Dermis microvascular lymphatic vessel endothelial cell (primary cell): ENCODE measurements at places on chromosomes 3 and 15. TPM values are rescaled to one million over a fixed set of nuclear protein-coding genes. Genes with fewer than 3 reads are reported as not detected.
A peak's percentile ranks its signal among the peaks of the same experiment; 100 is the strongest.

- DNase-seq, result no peak
Measured at GRCh38 chr3:24834442-24834841, 339.8 kb upstream of the THRB start.

SLC12A1 gene
- not detected in 2 replicates for total RNA-seq

DAPK2 gene
- total RNA-seq, result 7.4 and 10.9 TPM in 2 replicates

CYFIP1 gene
- total RNA-seq, result 78.9 and 81.8 TPM in 2 replicates

DNA sequence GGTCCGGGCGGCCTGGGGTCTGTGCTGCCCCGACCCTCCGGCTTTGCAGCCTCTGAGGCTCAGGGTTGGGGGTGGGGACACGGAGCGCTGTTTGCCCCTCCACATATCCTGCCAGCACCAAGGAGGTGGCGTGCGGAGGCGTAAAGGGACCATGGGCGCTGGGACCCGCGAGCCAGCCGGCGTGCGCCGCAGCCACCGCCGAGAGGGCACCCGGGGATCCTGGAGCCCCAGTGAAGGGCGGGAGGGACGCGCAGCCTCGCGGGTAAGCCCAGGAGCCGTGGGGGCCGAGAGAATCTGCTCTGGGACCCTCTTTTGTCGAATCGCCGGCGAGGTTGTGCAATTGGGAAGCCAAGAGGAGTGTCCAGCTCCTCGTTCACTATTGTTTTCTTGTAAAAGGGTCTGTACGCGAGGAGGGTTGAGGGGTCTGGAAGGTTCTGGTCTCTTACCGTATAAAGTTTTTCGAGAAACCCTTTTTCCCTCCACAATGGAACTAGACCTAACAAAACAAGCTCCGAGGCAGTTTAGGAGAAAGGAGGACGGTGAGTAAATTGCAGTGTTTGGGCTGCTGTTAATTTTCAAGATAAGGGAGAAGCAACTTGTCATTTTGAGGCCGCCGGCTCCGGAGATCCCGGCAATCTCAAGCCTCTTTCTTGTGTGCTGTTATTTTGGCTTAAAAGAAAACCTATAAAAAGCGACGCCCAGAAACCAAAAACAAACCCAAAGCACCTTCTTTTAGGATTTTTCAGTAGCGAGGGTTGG lies 29.9 kb upstream of the ST3GAL6 start:
- DNase-seq, result peak; percentile 36

GRCh38 chr15:91863621-91864255 lies 10.2 kb downstream of the SLCO3A1 start:
- DNase-seq, result no peak

RGMA gene
- total RNA-seq, result under 0.01 TPM in 2 replicates

TNIK gene
- 13.9 and 18.9 TPM in 2 replicates for total RNA-seq

LTF gene
- total RNA-seq, result 0.13 and 0.26 TPM in 2 replicates

ERICH6 gene
- under 0.01 TPM in 2 replicates for total RNA-seq

GRCh38 chr15:41581110-41581509 lies 22.1 kb downstream of the TYRO3 start:
- DNase-seq, result no peak

GRCh38 chr3:101886626-101887025 lies 37.3 kb downstream of the NFKBIZ start:
- DNase-seq, result no peak

CPB1 gene
- total RNA-seq, result not detected in 2 replicates

GRCh38 chr3:126488185-126488584 lies 12.5 kb upstream of the ZXDC start:
- no peak for DNase-seq

DNA sequence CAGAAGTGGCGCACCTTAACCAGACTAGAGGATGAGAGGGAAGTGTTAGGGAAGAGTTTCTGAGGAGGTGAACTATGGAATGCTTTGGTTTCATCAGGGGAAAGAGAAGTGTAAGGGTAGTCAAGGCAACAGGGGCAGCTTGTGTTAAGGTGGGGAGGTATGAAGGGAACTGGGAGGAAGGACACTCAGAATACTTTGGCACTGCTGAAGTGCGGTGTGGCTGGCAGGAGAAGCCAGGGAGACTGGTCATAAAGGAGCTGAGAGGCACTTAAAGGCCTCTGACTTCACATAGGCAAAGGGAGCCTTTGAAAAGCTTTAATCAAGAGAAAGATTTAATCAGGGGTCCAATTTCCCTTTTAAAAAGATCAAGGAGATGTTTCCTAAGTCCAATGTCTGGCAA lies 129.0 kb downstream of the ERC2 start:
- no peak for DNase-seq

DNA sequence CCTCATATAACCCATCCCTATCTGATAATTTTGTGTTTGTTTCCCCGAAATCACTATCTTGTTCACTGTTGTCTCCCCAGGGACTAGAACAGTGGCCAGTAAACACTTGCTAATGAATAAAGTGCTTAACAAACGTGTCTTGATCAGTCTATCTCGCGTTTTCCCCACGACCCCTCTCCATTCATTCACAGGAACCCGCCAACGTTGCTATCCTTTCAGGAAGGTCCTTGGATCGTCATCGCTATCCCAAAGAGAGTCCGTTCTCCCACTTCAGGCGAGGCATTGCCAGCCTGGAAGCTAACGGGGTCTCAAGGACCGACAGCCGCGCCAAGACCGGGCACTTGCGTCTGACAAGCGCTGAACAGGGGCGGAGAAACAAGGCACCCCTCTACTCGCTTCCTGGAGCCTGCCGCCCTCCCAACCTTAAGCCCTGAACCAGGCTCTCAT lies 344 bp downstream of the LINS1 start:
- DNase-seq, result no peak

DNA sequence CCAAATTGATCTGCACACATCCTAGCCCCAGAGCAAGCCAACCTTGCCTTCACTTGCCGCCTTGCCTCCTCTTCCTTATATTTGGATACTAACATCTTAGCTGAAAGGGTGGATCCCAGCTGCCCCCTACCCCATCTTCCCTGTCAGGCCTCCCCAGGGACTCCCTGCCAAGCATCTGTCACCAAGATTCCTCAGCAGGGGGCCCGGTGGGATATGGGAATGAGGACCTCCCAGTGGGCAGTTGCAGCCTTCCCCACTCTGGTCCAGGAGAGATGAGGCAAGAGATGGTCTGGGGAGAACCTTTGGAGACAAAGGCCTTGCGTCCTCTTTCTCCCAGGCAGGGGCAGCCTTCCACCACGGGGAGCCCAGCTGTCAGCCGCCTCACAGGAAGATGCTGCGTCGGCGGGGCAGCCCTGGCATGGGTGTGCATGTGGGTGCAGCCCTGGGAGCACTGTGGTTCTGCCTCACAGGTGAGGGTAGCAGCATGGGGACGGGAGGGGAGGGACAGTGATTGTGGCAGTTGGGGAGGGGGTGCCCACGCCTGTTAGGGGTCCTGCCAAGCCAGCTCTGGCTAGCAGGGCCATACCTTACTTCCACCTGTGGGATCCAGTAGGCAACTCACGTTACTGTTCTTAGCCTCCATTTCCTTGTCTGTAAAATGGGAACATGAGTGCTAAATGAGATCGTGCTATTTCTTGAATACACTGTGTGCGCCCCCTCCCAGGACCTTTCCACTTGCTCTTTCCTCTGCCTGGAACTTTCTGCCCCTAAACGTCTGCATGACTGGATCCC lies 15.3 kb downstream of the CD276 start:
- no peak for DNase-seq

DNA sequence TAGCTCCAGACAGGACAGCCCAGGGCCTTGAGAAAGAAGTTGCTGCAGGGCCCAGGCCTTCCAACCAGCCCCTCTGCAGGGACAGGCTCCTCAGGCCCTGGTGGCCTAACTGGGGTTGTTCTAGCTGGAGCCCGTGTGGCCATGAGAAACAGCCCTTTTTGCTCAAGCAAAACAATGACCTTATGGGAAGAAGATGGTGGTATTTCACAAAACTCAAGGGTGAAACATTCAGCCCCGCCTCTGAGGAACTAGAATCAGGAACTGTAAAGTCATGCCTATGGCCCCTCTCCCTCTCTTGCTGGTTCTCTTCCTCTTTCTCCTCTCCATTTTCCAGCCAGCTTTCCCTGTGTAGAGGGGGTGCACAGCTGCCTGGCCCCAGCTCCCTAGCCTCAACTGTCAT lies 273.3 kb downstream of the RPLP1 start:
- DNase-seq, result no peak

GRCh38 chr3:12885583-12885930 lies 44.2 kb upstream of the RPL32 start:
- DNase-seq, result no peak

GRCh38 chr3:117586161-117586560 lies 876.6 kb downstream of the TUSC7 start:
- no peak for DNase-seq

DNA sequence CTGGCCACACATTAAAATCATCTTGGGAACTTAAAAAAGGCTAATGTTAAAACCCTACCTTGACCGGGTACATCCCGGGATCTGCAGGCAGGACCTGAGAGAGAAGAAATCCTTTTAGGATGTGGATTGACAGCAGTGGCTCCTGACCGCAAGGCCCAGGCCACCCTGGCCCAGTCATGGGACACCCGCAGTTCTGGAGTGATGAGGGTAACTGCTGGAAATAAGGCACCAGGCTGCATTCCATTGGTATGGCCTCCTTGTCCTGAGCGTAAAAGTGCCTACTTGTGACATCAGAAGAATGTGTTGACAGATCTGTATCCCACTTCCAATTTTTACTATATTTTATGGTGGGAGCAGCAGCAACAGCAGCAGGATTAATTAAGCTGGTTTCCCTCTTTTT lies 63.4 kb upstream of the GSK3B start:
- DNase-seq, result no peak

- DNase-seq, result no peak
Measured at GRCh38 chr15:27235681-27236080, 264.7 kb downstream of the GABRG3 start.

- DNase-seq, result no peak
Measured at GRCh38 chr3:40187945-40188344, 121.6 kb upstream of the EIF1B start.

NEO1 gene
- 1.9 and 5.3 TPM in 2 replicates for total RNA-seq

DNA sequence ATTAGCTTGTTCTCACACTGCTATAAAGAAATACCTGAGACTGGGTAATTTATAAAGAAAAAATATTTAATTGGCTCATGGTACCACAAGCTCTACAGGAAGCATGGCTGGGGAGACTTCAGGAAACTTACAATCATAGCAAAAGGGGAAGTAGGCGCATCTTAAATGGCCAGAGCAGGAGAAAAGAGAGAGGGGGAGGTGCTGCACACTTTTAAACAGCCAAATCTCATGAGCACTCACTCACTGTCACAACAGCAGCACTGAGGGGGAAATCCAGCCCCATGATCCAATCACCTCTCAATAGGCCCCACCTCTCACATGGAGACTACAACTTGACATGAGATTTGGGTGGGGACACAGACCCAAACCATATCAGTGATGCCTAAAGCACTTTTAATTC lies 82.5 kb downstream of the DCLK3 start:
- DNase-seq, result no peak

GRCh38 chr3:179610066-179610465 lies 5.5 kb downstream of the NDUFB5 start:
- no peak for DNase-seq

ADAMTS17 gene
- under 0.01 and 0.13 TPM in 2 replicates for total RNA-seq

- DNase-seq, result no peak
Measured at GRCh38 chr15:99593070-99593469, 27.3 kb downstream of the MEF2A start.

- DNase-seq, result peak; percentile 61
Measured at GRCh38 chr3:48695393-48695753, 9.7 kb upstream of the NCKIPSD start.
